ENCODE measurements at places on chromosomes 12 and 14.

DNA sequence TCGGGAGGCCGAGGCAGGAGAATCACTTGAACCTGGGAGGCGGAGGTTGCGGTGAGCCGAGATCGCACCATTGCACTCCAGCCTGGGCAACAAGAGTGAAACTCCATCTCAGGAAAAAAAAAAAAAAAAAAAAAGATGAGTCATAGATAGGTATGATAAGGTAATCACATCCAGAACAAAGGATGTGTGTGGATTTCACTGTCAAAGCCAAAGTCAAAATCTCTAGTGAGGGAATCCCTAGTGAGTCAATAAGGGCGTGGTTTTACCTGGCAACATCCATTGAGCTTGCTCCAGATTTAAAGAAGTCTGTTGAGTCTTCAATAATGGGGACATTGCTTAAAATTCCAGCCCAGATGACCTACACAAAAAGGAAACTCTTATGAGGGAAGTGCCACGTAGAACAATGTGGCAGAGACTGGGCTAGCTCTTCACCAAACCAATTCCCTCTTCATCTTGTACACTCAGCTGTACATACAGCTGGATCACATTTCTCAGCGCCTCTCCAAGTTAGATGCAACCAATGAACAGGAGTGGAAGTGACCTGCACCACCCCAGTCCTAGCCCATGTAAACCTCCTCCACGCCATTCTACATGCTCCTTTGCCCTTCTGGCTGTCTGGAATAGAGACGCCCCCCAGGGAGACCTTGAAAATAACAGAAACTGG lies 23.4 kb downstream of the ALDH1L2 start:
- DNase-seq, result no peak

DNA sequence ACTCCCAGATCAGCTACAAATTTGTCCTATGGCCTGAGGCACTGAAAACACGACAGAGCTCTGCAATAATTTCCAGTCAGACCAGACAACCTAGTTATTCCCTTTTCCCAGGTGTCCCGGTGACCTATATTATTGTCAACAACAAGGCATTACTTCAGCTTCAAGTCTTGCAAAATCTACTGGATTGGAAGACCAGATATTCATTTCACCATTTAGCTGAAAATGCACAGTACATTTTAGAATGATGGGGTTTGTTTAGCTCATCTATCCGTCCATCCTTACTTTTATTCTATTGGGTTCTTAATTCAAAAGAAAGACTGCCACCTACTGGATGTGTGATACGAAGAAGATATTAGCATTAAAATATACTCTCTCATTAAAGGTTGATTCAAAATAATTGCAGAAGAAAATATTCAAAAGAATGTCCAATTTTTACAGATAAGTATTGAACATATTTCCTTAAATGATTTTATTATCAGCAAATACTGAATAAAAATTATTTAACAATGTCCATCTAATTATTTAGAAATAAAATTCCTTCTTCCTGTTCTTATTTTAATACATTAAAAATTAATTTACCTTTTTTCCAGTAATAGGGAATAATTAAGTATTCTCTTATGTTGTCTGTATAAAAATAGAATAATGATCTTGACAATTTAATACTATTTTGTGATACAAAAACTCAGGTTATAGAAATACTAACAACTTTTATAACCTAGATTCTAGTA lies 244.9 kb upstream of the LRIG3 start:
- DNase-seq, result no peak

DNA sequence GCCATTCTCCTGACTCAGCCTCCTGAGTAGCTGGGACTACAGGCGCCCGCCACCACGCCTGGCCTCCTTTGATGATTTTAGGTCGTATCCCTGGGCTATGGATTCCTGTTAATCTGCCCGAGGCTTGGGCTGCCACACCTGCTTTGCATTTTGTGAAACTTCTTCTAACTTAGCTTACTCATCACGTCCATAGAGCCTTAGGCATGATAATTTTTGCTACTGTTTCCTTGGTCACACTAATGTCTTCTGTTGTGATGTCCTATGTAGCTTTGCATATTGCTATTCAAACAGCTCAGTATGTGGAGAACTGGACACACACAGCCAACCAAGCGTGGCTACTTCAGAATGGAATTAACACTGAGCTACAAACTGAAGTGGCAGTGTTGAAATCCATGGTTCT lies 47.5 kb upstream of the DDX11 start:
- DNase-seq, result no peak

DNA sequence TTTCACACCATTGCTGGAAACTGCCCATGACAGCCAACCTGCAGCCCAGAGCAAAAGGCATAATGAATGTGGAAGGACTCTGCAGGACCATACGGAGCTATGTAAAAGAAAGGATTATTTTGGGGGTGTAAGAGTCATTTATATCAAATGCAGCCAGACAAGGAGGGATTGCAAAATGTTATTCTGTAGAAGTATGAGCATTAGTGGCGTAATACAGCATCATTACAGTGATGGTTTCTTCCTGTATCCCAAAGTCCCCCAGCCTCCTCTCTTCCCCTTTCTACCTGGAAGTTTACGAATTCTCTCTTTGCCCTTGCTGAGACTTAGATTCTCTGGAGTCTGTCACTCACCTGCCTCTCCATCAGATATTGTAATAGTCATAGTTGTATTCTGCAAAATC lies 89.9 kb downstream of the BORCS5 start:
- DNase-seq, result no peak

DNA sequence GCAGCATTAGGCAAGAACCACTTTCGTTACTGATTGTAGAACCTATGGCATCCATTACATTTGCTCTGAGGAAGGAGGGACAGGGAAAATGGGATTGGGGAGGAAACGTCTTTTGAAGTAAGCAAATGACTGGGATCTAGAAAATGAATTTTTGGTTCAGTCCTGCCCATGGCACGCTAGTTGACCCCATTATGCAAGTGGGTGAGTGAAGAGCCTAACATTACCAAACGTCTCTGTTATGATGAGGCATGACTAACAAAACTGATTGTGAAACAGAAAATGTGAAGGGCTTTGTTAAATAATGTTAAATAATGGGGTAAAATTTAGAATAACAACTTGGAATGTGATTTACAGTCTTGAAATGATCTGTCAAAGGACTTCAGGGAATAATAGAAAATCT lies 38.9 kb downstream of the CPSF2 start:
- DNase-seq, result no peak

GRCh38 chr14:34218881-34219280 lies 243.2 kb downstream of the SPTSSA start:
- no peak for DNase-seq

DNA sequence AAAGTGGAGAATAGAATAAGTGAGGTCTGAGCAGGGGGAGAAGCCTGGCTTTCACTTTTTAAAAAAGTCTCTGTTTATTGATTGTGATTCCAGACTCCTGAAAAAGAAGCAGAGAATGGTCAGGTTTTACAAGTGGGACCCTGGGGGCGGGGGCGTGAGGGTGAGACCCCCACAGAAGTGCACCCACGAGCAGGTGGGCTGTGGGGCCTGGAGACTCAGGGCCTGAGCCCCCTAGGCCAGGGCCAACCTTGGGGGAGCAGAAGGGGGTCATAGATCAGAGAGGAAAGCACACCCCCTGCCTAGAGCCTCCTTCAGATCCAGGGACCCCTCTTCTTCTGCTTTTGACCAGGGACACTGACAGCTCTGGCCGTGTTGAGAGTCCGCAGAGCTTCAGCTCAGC lies 180.3 kb downstream of the ADGRD1 start:
- DNase-seq, result no peak

DNA sequence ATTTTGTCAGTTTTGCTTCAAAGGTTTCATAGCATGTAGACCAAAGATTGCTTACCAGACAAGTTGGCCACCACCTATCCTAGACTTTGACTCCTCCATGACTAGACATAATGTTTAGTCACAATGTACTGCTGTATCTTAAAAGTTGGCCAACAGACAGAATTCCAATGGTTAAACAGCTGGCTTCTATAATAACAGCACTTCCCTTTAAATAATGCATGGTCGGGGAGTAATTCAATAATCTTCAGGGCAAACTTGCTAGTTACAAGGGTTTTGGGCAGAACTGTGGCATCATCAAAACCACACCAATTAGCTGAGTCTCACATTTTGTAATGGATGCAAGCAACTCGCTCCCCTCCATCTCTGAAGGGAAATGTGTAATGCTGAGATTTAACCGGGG lies 56.9 kb downstream of the IGF1 start:
- DNase-seq, result no peak

- peak; percentile 95 for DNase-seq
Observed at GRCh38 chr12:4307593-4308333, 13.2 kb upstream of the TIGAR start.

- no peak for DNase-seq
Observed at GRCh38 chr12:124824195-124824594, 39.5 kb downstream of the SCARB1 start.

GRCh38 chr14:89256951-89257350 lies 160.1 kb downstream of the FOXN3 start:
- DNase-seq, result no peak

DNA sequence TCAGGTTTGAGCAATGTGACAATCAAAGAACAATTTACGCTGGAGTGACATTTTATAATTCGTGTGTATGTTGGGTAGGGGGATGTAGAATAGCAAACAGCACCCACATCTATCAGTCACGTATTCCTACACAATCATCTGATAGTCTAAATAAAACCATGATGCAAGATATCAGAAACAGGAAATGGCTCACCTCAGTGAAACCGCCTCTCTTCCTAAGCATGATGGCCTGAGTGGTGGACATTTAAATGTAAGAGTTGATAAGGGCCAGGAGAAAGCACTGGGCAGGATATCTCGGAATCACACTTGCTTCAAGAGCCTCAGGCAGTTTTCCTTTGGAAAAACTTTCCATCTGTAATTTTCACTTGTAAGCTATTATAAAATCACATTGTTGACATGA lies 128.2 kb downstream of the GRIP1 start:
- DNase-seq, result no peak

All from NT2/D1 (cell line).